SHP77 treated with DMSO at 0.1 percent for 48 hours (cell line): ENCODE measurements at places on chromosomes 11 and 22.

- DNase-seq, result no peak
Measured at GRCh38 chr11:36790526-36790925, 192.5 kb upstream of the RAG2 start.

DNA sequence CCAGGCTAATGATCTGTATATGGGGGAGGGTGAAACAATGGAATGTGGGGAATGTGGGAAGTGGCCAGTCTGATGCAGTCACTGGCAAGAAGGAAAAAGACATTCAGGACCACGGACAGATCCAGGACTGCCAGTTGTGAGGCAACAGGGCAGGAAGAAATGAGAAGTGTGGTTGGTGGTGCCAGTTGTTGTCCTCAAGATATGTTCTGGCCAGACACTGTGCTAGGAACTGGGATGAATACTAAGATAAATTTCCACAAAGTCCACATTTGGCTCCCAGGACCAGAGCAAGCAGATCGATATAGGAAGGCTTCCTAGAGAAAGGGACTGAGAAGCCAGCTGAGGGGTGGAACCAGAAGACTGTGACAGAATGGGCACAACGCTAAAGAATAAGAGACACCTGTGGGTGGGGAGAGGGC lies 6.8 kb upstream of the TPBGL start:
- DNase-seq, result no peak

- DNase-seq, result no peak
Measured at GRCh38 chr11:33877038-33877437, 14.8 kb downstream of the LMO2 start.

DNA sequence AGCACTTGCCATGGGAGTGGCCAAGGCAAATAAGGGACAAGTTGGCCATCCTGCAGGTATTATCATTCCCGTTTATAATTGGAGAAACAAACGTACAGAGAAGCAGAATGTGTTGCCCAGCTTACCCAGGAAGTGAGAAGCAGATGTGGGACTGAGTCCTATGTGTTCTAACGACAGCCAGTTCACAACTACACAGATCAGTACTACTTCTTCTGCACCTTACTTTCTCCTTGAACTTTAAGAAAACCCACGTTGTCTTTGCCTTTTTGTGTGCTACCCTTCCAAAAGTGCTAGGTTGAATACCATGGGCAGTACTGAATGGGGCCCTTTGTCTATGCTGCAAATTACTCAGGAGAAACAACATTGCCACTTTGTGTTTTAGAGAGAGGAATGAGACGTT lies 62.8 kb upstream of the BLID start:
- DNase-seq, result no peak

GRCh38 chr22:37281646-37282384 lies 493 bp upstream of the CYTH4 start:
- no peak for DNase-seq

- DNase-seq, result no peak
Measured at GRCh38 chr11:134647066-134647743, 235.2 kb upstream of the B3GAT1 start.

DNA sequence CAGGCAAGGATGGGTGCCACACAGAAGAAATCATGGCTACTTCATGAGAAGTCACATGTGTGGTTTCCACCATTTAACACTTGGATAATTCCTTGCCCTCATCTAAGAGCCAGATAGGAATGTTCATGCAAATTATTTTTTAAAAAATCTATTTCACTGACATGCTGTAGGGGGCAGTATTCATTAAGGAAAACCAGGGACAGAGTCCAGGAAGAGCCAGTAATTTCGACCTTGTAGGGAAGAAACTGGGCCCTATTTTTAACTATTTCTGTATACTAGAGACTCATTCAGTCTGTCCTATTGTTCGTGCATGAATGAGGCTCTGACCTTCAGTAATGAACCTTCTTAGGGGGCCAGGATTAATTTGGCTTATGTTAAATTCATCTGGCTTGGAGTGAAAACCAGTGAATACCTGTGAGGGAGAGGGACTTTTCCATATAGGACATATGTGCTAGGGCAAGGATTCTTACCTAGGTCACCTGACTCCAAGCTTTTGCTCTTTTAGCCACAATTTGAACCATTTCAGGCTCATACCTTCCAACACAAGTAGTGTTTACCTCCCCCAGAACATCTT lies 192.7 kb downstream of the NAV2 start:
- DNase-seq, result peak; percentile 16

DNA sequence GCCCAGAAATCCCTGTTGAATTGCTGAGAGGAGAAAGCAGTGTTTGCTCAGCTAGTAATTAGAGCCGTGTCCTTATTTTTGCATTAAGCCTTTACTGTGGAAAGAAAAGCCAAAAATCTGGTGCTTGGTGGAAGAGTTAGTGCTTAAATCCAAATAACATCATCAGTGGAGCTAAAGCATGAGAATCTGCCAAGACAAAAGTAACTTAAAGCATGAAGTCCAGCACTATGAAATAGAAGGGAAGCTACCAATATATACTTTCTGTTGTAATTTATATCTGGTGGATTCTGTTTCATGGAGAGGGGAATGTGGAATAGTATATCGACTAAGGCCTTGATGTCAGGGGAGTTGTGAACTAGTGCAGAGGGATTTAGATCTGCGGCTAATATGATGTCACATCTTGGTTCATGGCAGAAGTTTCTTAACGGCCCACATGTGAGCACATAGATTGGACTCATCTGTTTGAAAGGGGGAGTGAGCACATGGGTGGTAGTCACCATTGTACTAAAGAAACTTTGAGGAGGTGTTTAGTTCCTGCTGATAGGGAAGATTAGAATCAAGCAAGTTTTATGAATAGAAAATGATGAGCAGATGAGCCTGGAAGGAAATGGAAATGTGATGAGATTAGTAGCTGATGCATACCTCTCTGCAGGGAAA lies 224.4 kb upstream of the MTNR1B start:
- no peak for DNase-seq

GRCh38 chr11:132030896-132031295 lies 660.5 kb downstream of the NTM start:
- DNase-seq, result no peak

DNA sequence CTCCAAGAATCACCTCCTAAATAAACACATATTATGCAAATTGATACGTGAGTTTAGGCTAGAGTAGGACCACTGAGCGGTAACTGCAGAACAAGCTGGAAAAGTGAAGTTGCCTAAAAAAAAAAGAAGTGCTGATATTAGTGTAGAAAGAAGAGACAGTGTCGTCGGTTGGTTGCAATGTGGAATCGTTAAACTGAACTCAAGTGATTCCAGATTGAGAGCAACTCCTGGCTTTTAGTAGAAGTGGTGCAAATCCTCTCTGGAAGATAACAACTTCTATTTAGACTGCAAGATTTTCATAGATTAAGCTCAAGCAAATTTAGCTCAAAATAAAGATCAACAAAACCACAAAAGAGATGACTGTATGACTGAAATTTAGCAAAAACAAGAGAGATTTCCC lies 97.0 kb upstream of the PGR start:
- no peak for DNase-seq

GRCh38 chr11:22711880-22712279 lies 45.5 kb downstream of the GAS2 start:
- no peak for DNase-seq

GRCh38 chr11:32643526-32643925 lies 59.9 kb downstream of the EIF3M start:
- DNase-seq, result no peak

- no peak for DNase-seq
Measured at GRCh38 chr22:44348971-44349560, 36.3 kb upstream of the SHISAL1 start.

GRCh38 chr11:111841370-111842053 lies 29.9 kb downstream of the ALG9 start:
- peak; percentile 53 for DNase-seq

GRCh38 chr11:126265811-126266210 lies 2.9 kb downstream of the SRPRA start:
- no peak for DNase-seq

DNA sequence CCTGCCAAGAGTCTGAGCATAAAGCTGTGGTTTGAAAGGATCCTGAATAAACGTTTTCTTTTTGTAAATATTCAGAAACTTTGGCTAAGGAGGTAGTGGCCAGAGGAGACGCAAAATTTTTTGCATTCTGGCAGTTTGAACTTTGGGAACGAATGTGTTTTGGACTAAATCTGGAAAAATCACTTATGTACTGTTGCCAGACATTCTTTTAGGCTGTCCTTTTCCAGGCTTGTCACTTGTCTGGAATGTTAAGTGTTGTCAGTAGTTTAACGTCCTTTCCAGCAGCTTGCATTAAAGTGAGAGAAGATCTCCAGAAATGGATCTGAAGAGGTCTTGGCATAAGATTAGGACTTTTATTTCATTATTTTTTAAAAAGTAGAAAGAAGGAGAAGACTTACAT lies 18.5 kb downstream of the SPECC1L start:
- no peak for DNase-seq

- no peak for DNase-seq
Measured at GRCh38 chr11:13127161-13127560, 118.0 kb downstream of the RASSF10 start.

GRCh38 chr11:72512956-72513355 lies 78.6 kb upstream of the CLPB start:
- no peak for DNase-seq

DNA sequence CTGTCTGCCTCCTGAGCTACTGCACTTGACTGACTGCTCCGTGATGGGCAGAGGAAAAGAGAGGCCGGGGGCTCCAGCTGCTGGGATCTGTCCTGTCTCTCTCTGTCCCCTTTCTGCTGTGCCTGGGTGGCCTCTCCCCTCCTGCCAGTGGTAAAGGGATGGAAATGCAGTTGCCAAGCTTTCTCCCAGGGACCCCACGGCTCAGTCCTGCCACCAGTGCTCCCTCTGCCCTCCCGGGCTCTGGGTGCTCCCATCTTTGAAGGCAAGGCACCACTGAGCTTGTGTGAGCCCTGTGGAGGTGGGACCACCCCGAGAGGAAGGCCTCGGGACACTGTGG lies 32.0 kb downstream of the NADSYN1 start:
- DNase-seq, result no peak

GRCh38 chr11:47426062-47426956 lies at the start of gene PSMC3:
Gene PSMC3 (minus strand): TSS chr11:47426439. CDS start chr11:47426279, 160 bp downstream.
- peak; percentile 92 for DNase-seq

DNA sequence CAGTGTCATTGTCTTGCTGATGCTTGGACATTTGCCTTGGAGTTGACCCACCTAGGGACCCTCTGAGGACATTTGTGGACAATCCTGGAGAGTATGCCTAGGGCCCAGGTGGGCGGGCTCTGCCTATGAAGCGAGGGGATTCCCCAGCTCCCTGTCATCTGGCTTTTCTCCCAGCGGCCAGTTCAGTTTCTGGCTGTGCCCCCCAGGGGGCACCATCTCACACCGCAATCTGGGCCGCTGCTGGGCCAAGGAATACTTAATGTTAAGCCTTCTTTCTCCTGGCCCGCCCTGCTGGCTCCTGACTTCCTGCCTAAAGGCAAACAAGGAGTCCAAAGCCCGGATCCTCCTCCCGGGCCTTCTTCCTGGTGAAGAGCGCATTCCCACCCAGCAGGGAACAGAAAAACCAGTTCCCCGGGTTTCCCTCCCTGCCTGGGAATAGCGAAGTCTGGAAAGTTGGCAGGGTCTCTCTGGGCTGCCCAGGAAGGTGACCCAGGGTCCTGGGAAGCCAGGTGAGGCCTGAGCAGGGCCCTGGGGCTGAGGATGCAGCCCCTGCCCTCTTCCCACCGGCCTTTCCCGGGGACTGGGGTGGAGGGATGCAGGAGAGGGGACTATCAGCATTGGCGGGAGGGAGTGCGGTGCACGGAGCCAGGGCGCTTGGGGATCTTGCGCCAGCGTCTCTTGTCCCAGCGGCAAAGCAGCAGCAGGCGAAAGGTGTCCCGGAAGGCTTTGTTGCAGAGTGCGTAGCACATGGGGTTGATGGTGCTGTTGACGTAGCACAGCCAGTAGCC lies 11.9 kb downstream of the CHRM1 start:
- peak; percentile 44 for DNase-seq

- DNase-seq, result no peak
Measured at GRCh38 chr11:2249189-2249916, 21.0 kb downstream of the ASCL2 start.

- no peak for DNase-seq
Measured at GRCh38 chr11:59678118-59678812, 9.4 kb upstream of the PATL1 start.

GRCh38 chr11:60905551-60906113 lies 753 bp downstream of the PRPF19 start:
- no peak for DNase-seq

GRCh38 chr11:75850787-75851186 lies 35.8 kb downstream of the UVRAG start:
- no peak for DNase-seq

DNA sequence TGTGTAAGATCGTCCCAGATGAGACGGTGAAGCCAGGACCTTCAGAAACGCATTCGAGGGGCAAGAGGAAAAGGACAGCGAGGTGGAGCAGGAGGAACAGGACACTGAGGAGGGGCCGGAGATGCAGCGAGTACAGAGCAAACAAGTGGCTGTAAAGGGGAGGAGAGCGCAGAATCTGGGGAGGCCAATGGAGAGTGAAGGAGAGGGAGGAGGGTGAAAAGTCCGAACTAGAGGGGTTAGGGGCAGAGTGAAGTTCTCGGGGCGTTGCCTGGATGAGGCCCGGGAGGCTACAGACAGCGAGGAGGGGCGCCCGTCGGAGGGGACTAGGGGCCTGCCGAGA lies 8.8 kb upstream of the PPIL2 start:
- no peak for DNase-seq

GRCh38 chr22:49418341-49418894 lies 409.3 kb downstream of the BRD1 start:
- DNase-seq, result no peak

GRCh38 chr22:24845041-24845898 lies 39.3 kb downstream of the SGSM1 start:
- DNase-seq, result no peak

DNA sequence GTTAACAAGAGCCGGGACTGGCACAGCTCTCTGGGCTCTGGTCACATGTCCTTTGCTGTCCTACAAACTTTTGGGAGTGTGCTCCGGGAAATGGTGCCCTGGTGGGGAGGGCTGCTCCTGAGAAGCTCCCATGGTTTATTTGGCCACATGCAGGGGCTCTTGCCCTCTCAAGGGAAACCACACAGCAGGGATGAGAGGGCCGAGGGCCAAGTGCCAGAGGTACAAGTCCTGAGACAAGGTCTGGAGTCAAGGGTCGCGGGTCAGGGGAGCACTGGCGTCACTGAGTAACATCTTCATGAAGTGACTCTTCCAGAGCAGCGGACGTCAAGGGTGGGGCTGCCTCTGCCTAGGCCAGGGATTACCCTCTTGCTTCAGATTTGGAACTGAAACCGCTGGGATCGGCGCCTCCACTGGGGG lies 1160.6 kb downstream of the TBC1D22A start:
- DNase-seq, result no peak

- DNase-seq, result no peak
Measured at GRCh38 chr11:16799221-16799620, 60.8 kb downstream of the C11orf58 start.

GRCh38 chr11:5534046-5534445 lies 14.3 kb downstream of the OR52H1 start:
- no peak for DNase-seq
